Suppressor macrophage (primary cell): ENCODE measurements at places on chromosomes 4 and X.

DNA sequence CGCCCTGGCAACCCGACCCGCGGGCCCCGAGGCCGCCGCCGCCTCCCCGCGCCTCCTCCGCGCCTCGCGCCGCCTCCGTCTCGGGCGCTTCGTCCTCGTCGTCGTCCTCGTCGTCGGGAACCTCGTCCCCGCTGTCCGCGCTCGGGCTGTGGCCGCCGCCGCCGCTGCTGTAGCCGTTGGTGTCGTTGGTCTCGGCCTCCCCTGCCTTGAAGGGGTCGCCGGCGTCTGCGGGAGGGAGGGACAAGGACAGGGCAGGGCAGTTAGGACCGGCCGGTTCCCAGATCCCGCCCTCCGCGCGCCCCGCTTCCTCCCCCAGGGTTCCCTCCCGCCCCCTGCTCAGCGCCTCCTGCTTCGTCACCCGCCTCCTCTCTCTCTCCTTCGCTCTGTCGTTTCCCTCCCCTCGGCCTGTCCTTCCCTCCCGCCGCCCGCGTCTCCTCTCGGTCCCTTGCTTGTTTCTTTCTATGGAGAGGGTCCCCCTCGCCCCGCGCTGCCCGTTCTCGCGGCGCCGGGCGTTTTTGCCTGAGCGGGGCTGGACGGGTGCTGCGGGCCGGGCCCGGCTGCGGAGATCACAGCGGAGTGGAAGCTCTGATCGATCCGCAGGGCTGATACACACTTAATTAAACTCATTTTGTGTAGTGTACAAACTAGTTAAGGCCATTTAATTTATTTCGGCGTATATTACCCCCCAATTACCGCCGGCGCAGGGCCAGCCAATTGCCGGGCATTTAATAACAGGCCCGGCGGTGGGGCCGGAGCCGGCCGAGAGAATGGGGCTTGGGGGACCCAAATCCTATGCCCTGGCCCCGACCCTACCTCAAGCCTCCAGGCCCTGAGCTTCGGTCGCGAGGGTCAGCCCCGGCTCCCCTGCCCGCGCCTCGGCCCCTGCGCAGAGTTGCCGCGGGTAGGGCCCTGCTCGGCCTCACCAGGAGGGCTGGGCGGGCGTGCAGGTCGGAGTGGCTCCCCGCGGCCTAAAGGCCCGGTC lies 2.4 kb downstream of the NKX1-1 start:
- DNase-seq, result no peak

DNA sequence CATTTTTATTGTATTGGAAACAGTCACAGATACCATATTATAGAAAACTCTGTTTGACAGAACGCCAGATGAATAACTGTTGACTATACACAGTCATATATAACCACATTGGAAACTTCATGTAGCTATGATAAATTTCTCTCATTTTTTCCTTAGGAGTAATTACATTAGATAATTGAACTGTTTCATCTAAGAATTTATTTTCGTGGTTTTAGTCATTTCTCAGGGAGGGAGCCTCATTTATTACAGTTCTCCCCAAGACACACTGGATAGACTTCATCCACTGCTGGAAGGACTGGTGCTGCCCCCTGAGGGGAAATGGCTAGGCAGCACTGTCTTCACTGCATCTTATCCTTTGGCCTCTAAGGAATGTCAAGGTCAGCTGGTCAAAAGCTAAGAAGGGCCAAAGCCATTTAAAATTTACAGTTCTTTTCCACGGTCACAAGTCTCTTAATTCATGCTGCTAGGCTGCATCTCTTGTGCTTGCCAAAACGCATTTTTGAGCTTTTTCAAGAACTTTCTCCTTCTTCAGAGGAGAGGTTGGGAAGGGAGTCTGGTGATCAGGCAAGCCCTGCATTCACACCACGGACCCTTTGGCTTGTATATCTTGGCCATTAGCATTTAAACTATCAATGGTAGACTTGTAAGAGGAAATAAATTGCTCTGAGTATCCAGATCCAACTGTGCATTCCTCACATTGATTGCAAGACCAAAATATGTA lies 145.1 kb downstream of the CBR4 start:
- DNase-seq, result no peak

DNA sequence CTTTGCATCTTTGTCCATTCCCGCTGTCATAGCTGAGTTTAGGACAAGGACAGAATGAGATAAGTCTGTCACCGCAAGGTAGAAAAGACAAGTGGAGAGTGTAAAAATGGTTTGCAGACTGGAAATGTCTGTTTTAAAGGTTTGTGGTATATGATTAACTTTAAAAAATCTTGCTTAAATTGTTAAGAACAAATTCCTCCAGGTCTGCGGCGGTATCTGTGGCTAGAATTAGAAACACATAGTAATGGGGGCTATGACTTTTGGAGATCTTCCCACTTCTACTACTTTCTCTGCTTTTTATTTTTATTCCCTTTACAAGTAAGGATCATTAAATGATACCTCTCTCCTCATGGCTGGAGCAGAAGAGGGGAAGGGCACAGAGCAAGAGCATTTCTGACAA lies 92.2 kb downstream of the MID1IP1 start:
- no peak for DNase-seq

DNA sequence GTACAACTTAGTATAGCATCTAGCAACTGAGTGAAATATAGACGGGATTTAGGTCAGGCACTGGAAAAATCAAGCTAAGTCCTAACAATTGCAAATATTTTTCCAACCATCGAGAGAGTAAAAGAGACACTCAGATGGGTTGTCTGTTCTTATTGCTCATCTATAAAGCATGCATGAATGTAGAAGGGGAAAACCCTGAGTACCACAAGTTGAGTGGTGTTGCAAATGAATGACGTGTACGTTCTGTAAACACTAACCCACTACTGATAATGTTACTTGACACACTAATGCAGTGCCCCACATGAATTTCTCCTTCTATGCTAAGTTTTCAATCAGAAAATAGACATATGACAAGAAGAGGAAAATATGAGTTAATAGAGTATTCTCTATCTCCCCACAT lies 211.2 kb downstream of the COX18 start:
- DNase-seq, result no peak

DNA sequence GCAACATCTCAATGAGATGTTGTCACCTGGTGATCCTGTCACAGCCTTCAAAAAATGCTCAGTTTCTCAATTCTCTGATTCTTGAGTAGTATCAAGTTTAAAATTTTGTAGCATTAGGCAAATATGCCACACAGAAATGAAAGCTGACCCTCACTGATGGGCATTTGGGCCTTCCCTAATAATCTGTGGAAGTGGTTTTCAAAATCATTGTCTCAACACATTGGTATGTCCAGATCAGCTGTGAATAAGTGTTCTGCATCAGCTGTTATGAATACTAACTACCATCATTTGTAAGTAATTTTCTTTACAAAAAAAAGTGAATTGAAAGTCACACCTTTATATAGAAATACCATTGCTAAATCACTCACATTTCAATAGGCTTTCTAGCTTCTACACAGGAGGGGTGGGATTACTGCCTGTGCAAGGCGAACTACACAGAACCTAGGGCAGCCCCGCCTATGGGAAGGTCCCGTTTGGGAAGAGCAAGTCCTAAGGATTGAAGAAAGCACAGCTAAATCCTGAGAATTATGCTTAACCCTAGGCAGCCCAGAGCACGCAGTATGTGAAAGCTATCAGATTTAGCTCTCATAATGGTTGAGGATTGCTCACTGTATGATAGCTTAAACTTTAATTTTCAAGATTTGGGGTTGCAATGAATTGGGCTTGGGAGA lies 73.4 kb downstream of the GPC3 start:
- DNase-seq, result no peak

DNA sequence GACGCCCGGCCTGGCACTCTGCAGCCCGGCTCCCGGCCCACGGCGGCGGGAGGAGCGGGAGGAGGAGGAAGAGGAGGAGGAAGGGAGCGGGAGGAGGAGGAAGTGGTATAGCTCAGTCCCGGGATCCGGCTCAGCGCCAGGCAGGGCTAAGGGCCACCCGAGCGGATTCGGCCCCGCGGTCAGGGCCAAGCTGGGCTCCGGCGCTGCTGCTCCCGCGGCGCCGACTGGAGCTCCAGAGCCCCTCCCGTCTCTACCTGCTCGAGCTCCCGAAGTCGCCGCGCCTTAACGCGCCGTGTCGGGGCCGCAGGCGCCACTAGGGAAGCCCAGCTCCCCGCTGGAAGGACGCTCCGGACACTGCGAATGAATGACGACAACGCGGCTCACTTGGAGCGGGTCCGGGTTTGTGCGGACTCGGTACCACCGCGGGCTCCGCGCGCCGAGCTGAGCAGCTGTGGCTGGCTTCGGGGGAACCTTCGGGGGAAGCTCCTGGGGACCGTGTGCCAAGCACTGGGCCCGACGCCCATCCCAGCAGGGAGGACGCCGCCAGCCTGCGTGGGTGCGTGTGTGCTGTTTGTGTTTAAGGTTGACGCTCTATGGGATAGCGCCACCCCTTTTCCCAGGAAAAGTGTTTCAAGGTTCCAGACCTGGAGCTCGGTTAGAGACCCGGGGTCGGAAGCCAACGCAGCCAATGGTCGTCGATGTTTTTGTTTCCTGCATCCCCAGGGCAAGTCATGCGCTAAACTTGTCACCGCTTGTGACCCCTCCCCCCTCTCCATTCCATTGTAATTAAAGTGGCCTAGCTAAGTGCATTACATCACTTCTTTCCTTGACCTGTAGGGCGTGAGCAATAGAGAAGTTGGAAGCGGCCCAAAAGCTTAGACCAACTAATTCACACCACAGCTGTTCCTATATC lies at the start of gene TBC1D9:
TBC1D9 (minus strand) TSS at position 67 of the 913 bp plus-strand sequence. CDS start 340 bp downstream, outside the sequence.
- DNase-seq, result peak; percentile 96

DNA sequence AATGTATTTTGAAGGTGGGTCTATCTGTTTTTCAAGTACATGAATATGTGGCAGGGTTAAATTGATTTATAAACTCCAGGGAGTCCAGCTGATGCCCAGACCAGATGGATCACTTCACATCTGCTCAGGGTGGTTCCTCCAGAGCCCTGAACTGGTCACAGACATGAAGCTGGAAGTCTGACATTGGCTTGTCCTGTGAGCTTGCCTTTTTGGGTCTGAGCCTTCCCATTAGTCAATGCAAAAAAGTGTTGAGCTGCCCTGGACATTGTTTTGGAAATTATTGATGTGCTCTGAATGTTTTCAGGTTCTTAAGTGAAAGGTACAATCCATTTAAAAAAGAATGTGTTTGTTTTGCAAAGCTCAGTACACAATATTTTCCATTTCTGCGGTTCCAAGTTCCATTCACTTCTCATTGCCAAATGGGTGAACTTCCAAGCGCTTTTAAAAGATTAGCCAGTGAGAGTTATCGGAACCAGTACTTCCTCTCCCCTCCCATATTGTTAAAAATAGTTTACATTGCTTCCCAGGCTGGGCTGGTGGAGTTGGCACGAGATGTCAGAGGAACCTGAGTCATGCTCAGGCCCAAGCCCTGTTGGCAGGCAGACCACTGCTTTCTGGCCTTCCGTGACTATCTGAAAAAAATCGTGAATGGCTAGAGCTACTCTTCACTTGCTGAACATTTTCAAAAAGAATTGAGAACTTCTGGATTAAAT lies 52.1 kb downstream of the PDGFRA start:
- DNase-seq, result peak; percentile 68

DNA sequence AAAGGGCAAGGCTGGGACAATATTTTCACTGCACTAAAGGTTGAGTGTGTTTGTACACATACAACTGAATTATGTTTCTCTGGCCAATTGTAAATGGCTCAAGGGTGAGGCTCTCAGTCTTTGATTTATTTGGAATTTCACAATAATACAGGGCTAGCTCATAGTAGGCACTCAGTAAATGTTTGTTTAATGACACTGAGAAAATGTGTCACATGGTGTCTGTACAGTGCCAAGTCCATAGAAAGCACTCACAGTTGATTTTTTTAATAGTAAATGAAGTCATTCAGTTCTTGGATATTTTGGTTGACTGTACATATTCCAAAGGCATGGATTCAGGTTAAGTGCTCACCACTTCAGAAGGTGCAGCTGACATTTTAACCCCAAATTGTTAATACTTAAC lies 176.4 kb downstream of the IL1RAPL2 start:
- DNase-seq, result no peak

- no peak for DNase-seq
These were observed 6.9 kb downstream of the SLC39A8 start for GRCh38 chr4:102338405-102338804.

DNA sequence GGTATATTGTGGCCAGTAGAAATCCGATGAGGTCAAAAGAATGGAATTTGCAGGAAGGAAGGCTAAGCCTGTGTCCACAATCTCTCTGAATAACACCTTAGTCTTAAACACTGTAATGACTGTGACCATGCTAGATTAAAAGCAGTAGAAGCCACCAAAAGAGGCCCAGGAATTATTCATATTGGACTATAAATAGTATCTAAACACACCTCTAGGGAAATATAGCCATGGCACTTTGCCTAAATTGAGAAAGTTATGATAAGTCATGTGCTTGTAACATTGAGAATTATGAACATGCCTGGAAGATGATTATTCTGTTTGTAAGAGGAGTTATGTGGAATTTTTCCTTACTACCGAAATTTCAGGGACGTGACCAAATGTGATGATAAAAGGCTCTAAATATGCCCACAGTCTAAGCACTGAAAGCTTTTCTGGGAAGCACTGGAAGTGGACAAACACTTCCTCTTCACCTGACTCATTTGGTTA lies 298.5 kb downstream of the KCTD8 start:
- no peak for DNase-seq

DNA sequence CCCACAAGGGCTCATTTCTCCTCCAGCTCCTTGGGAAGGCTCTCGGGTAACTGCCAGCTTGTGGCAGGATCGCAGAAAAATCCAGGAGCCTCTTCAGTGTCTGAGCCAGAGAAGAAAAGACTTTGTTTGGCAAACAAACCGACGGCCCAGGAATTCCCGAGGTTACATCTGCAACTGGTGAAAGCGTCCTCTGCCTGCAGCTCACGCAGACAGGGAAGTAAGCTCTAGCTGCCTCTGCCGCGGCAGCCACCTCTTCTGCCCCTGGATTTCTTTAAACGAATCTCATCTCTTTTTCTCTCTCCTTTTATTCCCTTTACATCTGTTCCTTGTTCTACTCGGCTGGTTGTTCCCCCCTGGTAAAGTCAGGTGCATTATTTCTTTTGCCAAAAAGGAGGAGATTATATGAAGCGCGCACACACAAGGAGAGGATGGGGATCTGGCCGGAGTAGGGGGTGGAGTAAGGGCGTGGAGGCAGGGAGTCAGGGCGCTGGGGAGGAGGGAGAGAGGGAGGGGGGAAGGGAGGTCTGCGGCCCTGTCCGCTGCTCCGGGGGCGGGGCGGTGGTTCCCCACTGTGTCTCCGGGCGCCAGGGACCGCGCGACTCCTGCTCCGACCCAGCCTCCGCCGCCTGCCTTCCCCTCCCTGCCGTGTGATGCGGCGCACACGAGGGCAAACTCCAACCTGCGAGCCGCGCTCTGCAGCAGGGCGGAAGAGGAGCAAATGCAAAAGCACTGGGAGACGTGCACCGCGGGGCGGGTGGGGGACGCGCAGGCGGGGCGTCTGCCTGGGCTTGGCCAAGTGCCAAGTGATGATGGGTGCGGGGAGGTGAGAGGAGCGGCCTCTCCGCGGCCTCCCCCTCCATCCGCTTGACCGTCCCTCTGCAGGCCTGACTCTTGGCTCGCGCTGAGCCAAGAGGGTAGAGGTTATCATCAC lies at the start of gene DCHS2:
DCHS2 (minus strand) TSS at position 459 of the 931 bp plus-strand sequence; CDS start at position 15, 444 bp downstream.
- DNase-seq, result no peak

DNA sequence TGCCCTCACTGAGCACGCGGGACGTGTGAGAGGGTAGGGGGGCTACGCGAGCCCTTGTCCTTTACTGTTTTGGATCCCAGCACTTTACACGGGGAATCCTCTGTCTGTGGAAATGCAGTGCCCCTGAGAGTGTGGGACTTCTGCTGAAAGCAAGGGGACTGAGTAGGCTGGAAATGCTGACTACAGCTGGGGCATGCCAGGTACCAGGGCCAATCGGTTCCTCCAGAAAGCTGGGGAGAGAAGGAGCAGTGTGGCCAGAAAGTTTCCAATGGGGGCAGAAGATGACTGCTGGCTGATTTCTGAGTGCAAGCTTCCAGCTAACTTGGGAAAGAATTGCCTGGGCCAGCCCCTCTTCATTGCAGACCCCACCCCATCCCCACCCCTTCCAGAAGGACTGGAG lies 1.5 kb downstream of the NHSL2 start:
- DNase-seq, result no peak
